ENCODE measurements at places on chromosomes 11 and 22. TPM values are rescaled to one million over a fixed set of nuclear protein-coding genes. Genes with fewer than 3 reads are reported as not detected.

The FREY1 gene
- 0.84 TPM for polyA plus RNA-seq

The LMO1 gene
- not detected for polyA plus RNA-seq

The BARX2 gene
- polyA plus RNA-seq, result not detected

The CARD18 gene
- not detected for polyA plus RNA-seq

The TP53I11 gene
- 29.6 TPM for polyA plus RNA-seq

The CNGA4 gene
- polyA plus RNA-seq, result 0.11 TPM

The BEST1 gene
- 0.04 TPM for polyA plus RNA-seq

The DGCR6 gene
- polyA plus RNA-seq, result 0.70 TPM

The HORMAD2 gene
- not detected for polyA plus RNA-seq

The PAMR1 gene
- not detected for polyA plus RNA-seq

The JHY gene
- 1.3 TPM for polyA plus RNA-seq

The OR51E2 gene
- polyA plus RNA-seq, result not detected

DNA sequence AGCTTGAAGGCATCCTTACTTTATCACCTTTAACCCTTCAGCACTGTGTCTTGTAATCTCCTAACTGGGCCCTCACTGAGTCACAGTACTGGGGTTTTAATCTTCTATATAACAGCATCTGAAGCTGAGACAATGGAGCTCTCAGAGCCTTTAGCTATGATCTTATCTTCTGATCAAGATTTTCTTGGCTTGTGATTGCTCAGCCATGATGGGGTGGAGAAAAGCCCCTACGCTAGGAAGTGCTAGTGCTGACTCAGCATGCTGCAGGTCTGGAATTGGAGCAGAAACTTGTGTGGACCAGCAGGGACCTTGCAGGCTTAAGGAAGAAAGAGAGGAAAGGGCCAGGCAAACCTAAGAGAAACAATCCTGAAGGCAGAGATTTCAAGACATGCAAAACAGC lies 71.7 kb upstream of the EED start:
- peak; percentile 60 for DNase-seq

- DNase-seq, result no peak
Observed at GRCh38 chr11:120914021-120914420, 109.9 kb upstream of the TBCEL start.

- DNase-seq, result no peak
Observed at GRCh38 chr11:85784480-85785265, 26.3 kb downstream of the SYTL2 start.

- DNase-seq, result no peak
Observed at GRCh38 chr22:28299309-28299708, 380.3 kb upstream of the PITPNB start.

DNA sequence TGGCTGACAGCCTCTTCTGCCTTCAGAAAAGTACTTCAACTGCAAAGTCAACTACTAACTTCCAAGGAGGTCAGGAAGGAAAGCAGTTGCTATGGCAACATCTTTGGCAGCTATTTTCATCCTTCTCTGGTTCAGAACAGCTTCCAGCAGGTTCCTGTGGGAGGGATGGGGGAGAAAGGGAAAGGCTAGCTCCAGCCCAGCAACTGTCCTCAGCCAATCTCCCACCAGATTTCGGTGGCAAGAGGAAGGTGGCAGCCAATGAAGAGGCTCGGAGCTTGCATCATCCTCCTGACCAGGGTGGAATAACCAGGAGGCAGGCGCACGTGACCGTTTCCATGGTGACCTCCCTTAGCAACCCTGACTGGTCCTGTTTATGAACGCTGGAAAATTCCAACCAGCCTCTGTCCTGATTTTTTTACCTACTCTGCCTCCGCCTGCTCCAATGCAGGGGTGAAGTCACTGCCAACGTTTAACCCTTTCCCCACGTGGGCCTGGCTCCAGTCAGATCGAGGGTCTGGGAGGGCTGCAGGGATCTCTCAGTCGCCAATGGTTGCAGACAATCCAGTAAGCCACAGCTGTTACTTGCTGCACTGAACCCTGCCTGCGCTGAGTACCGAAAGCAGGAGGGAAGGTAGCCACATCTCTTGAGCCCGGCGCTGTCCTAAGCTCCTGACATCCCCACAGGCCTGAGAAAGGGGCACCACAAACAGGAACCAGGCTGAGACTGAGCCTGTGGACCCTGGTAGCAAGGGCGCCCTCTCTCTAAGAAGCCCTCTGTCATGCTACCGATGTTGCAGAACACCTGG lies 11.2 kb upstream of the MALAT1 start:
- DNase-seq, result peak; percentile 100

GRCh38 chr22:22927196-22927887 lies 39.7 kb downstream of the IGLL5 start:
- no peak for DNase-seq

GRCh38 chr11:88352139-88352538 lies 14.6 kb upstream of the CTSC start:
- peak; percentile 55 for DNase-seq

DNA sequence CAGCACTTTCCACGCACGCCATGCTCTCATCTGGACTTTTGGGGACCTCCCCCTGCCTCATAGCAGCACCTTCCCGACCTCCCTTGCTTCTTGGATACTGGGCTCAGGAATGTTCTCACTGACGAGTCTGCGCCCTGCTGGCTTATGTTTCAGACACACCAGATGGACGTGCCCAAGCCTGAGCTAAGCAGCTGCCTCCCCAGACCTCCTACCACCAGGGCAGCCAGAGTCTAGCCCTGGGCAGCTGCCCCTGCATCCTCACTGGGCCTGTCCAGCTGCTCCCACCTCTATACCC lies 13.2 kb upstream of the RGL4 start:
- no peak for DNase-seq

DNA sequence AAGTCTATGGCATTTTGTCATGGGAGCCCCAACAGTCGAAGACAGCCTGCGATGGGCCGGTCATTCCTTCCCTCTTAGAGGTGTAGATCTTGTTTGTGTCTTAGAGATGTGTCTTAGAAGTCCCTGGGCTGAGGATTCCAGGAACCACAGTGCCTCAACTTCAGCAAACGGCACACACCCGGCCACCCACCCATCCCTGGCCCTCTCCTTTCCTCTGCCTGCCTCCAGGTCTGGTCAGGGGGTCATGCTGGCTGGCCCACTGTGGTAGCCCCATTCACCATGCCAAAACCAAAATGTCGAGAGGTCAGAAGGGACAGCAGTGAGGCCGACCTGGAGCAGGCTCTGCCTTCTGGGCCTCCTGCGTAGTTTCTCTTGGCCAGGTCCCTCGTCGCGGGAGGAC lies 857.9 kb downstream of the TBC1D22A start:
- DNase-seq, result no peak

DNA sequence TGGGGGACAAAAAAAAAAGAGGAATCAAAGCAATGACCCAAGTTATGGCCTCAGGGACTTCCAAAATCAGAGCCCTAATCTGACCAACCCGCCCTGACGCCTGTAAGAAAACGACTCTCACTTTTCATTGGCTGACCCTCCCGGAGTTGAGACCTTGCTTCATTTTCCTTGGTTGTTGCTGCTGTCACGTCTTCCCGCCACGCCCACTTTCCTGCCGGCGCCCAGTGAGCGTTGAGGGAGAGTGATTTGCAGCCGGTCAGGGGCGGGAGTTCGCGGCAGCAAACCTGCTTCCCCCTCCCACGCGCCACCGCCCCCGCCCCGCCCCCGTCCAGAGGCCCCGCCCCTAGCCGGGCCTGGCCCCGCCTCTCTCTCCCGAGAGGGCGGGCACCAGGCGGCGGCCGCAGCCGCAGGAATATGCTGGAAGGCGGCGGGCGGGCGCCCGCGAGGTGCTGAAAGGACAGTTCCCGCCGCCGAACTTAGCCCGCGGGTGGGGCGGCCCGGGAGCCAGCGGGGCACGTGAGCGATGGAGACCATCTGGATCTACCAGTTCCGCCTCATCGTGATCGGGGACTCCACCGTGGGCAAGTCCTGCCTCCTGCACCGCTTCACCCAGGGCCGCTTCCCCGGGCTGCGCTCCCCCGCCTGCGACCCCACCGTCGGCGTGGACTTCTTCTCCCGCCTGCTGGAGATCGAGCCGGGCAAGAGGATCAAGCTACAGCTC lies at the start of gene RAB39A:
Gene RAB39A (plus strand): TSS at position 403 of the 721 bp plus-strand sequence. CDS start 121 bp downstream, at position 524.
- peak; percentile 93 for DNase-seq

GRCh38 chr11:64724863-64725532 lies 2.0 kb upstream of the NRXN2 start:
- no peak for DNase-seq

DNA sequence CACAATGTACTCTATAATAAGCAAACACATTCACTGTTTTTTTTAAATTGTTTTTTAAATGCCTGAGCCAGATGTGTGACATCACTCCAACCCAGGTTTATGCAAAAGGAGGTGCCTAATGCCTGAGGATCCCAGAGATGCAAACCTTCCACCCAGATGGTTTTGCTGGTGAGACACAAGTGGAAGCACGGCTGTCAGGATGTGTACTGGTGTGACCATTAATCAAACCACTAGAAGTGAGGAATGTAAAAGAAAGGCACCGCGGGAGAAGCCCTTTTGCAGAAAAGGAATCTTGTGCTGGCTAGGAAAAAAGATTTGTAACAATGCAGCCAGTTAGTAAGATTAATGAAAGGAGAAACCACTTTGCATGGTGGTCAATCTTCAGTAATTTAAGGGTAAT lies 407.4 kb downstream of the LARGE1 start:
- no peak for DNase-seq

- no peak for DNase-seq
Observed at GRCh38 chr11:34904421-34904955, 11.7 kb downstream of the APIP start.

DNA sequence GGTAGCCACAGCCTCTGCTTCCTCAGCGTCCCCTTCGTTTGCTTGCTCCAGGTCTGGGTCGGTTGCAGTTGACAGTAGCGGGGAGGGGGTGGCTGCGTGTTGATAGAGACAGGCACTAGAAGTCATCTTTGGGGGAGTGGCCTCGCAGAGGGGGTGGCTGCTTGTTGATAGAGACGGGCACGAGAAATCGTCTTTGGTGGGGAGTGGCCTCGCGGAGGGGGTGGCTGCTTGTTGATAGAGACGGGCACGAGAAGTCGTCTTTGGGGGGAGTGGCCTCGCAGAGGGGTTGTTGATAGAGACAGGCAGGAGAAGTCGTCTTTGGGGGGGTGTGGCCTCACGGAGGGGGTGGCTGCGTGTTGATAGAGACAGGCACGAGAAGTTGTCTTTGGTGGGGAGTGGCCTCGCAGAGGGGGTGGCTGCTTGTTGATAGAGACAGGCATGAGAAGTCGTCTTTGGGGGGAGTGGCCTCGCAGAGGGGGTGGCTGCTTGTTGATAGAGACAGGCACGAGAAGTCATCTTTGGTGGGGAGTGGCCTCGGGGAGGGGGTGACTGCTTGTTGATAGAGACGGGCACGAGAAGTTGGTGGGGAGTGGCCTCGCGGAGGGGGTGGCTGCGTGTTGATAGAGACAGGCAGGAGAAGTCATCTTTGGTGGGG lies 328.3 kb downstream of the TBC1D22A start:
- DNase-seq, result peak; percentile 22

DNA sequence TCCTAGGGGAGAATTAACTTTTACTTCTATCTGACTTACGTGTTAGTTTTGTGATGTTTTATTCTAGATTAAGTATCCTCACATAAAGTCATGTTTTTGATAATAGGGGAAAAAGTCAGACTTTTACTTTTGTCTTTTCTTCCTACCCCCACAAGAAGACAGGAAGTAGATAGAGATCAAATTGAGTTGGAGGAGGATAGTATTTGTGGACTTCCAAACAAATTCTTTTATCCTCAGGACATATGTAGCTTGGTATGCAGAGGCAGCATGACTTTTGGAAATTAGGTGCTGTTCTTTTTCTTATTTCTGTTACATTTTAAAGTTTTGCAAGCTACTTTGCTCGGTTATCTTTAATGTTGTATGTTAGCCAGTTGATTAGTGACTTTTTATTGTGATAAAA lies 61.4 kb downstream of the MTMR3 start:
- no peak for DNase-seq

GRCh38 chr22:28582806-28583205 lies 96.8 kb downstream of the TTC28 start:
- DNase-seq, result no peak

DNA sequence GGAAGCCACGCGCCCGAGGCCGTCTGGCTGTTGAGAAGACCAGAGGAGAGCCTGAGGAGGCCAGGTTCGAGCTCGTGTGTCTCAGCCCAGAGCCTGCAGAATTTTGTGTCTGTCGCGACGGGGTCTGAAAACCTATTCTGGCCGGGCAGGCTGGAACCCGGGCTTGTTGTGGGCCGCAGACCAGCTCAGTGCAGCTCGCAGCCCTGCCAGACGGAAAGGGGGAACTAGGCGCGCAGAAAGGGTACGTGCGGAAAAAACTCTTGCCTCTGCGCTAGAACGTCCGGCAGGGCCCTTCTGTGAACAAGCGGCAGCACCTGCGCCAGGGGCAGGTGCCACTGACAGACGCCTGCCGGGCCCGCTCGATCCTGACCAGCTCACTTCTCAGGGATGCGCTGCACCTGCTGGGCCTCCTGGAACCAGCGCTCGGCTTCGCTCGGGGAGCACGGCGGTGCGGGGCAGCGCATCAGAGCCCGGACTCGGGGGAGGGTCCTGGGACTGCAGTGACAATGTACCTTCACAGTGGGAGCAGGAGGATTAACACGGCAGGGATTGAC lies 409.3 kb downstream of the BRD1 start:
- DNase-seq, result no peak

DNA sequence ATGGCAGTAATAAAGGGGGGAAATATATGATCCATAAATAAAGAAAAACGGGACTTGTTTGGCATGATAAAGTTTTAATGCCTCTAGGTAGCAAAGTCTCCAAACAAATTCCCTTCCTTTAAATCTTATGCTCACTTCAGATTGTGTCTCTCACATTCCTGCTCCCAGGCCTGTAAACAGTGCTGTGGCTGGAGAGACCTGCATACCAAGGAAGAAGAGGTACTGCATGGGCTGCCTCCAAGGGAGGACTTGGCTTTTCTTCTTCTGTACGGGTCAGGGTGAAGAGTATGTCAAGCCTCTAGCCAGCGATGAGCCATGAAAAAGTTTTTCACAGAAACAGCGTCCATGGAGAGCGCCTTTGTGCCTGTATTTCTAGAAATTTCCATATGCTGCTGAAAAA lies 161.8 kb downstream of the KIRREL3 start:
- no peak for DNase-seq

GRCh38 chr11:65642014-65642671 lies 4.2 kb downstream of the SIPA1 start:
- no peak for DNase-seq

GRCh38 chr22:23849009-23850006 lies 8.4 kb upstream of the SLC2A11 start:
- DNase-seq, result peak; percentile 74

DNA sequence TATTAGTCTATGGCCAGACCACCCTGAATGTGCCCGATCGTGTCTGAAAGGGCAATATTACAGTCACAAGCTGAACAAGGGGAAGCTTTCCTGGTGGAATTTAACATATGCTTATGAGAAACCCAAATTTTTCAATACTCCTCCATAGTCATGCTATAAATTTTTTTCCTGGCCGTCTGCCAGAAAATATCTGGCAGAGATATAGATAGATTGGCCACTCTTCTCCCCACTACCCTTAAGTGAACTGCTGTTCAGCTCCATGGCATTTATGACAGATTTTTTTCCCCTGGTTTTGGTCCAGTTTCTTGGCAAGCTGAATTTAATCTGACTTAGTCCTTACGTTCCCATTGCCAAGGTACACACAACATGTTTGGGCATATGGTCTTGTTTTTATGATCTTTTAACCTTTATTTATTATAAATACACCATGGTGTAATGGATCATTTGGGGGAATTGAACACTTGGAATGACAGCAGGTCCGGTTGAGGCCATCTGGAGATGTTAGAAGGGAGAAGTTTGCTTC lies 328.5 kb downstream of the CNTN5 start:
- DNase-seq, result no peak

- DNase-seq, result peak; percentile 85
Observed at GRCh38 chr22:37186228-37186996, 1.6 kb downstream of the C1QTNF6 start.

Measured in endothelial cell of umbilical vein (primary cell).